NCI-H1105 treated with DMSO at 0.1 percent for 48 hours (cell line): ENCODE measurements at places on chromosomes 4 and X.

DNA sequence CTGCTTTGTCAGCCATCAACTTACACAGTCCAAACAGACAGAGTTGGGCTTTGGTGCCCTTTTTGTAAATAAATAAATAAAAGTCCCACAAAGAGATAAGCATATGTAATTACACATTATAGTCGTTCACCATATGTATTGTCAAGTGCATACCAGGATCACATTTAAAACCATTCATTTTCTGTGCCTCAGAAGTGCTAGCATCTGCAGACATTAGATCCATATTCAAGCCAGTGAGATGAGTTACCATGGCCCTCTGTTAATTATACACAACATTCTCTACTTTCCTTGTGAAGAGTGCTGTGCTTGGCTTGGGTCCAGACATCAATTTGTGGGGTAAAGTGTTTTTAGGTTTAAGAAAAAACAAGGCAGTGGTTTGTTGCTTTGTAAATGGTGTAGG, 76.8 kb downstream of the ENOX2 start:
- peak; percentile 87 for DNase-seq

DNA sequence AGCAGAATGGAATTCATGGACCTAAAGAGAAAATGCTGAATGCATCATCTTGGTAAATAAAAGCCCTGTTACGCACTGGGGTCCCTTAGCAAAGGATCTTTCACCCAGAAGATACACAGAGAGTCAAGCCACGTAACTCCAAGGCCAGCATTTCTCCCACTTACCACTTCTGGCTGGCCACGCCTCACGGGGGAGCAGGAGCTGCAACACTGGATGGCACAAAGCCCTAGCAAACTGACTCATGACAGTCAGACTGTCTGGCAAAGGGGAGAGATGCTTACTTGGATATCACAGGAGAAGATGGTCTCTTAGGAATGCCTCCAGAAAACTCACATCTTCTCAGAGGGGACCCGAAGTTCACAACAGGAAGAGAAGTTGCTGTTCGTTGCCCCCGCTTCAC, 51.4 kb upstream of the BCLAF3 start:
- no peak for DNase-seq

- no peak for DNase-seq
These were observed 737.2 kb upstream of the SLIT2 start for GRCh38 chr4:19514276-19515070.

DNA sequence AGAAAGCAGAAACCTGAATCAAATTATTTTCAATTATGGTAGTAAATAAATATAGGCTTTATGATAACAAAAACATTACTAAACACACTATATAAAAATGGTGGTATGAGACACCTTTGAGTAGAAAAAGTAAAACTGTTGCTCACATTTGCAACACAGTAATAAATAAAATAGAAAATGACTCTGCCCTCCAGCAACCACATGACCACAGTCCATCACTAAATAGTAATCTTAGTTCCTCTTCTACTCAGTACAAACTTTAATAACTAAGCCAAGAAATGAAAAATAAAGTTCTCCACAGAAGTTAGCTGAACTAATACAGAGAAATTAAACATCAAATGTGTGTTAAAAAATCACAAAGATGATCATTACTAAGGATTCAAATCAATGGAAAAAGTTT, 108.5 kb downstream of the ADGRA3 start:
- no peak for DNase-seq

DNA sequence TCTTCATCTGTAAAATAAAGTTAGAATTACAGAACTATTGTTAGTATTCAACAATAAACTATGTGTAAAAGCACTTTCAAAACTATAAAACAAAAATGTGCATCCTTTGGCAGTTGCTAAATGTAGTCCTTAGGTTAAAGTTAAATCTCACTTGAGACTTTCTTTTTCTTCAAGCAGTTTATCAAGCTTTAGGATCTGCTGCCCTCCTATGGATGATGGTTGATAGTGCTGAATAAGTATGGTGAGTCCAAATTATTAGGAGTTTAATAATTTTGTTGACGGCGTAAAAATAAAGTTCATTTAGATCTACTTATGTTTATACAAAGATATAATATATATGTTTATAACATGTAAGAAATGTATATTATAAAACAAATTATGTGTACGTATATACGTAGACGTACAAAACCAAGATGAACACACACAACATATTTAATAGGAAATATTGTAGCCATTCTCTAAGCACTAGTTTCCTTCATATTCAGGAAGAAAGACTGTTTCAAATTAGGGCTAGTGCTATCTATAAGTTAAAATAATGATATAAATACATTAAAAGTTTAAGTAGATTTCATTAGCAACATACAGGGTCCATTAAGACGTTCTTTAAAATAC, 22.3 kb downstream of the UGT2A2 start:
- DNase-seq, result peak; percentile 61

DNA sequence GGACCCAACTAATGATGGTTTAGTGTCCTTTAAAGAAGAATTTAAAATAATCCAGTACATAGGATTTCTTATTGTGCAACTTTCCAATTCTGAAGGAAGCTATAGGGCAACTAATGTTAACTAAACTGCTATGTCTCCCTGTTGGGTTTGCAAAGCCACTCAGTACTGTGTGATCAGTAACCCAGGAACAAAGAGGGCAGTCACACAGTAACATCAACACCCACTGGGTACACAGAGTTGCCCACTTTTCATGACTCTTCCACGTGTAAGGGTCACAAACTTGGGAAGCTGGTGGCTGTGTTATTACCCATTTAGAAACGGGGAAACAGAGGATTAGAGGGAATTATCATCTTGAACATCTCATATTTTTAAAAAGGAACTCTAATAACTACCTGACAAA, 555.0 kb upstream of the DIPK2B start:
- DNase-seq, result no peak

DNA sequence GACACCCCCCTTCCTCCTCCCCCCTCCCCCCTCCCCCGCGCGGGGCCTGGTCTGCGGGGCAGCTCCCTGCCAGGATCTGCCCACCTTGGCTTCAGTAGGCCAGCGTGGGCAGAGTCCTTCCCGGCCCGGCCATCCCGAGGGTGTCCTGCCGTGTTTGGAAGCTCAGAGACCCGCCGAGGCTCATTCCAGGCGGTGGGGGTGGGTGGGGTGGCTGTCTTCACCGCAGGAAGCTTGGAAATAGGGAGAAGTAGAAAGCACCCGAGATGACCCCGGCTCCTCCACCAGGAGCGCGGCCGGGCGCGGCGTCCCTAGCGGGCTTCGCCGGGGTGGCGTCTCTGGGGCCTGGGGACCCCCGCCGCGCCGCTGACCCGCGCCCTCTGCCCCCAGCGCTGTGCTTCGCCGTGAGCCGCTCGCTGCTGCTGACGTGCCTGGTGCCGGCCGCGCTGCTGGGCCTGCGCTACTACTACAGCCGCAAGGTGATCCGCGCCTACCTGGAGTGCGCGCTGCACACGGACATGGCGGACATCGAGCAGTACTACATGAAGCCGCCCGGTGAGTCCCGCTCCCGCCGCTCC, 1.6 kb downstream of the NAT8L start:
- DNase-seq, result no peak

DNA sequence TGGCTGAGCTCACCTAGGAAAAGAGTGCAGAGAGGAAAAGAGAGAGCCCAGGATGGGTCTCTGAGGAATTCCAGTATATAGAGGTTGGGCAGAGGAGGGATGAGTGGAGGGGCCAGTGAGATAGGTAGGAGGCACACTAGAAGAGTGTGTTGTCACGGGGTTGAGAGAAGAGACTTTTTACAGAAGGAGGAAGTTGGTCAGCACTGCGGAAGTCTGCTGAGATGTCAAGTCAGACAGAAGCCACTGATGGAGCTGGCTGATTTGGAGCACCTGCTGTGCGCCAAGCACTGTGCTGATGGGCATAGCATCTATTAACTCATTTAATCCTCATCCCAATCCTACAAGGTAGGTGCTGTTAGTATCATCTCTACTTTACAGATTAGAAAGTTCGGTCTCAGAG, 60.4 kb downstream of the EFNB1 start:
- DNase-seq, result no peak

GRCh38 chrX:120335289-120335688, 24.0 kb upstream of the TMEM255A start:
- DNase-seq, result no peak

GRCh38 chr4:41866799-41867677, 68.2 kb upstream of the TMEM33 start:
- DNase-seq, result no peak

- DNase-seq, result no peak
These were observed 2.9 kb upstream of the PTCHD1 start for GRCh38 chrX:23331701-23332100.

DNA sequence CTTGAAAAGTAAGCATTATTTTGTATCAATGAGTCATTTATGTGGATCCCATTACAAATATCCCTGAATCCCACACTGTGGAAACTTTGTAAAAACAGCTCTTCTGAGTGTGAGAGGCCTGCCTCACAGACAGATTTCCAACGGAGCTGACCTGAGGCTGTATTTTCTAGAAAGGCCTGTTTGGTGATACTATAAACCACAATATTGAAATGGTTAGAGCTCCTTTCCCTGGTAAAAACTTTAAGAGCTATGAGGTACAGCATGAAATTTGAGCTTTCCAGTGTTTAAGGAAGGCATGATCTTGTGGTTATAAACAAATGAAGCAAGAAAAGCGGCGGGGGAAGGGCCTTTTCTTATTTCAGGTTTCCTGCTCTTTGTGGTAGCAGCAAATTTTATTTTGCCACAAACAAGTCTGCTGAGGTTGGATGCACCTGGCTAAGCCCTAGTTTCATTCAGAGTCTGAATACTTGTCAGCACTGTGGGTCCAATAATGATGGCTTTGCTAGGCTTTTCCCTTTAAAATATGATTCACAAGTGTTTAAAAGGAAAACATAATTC, 86.8 kb upstream of the ETNPPL start:
- no peak for DNase-seq

- DNase-seq, result no peak
These were observed 12.5 kb downstream of the SH2D1A start for GRCh38 chrX:124358800-124359383.

- no peak for DNase-seq
These were observed 11.9 kb downstream of the ENPEP start for GRCh38 chr4:110487873-110488272.
